ENCODE measurements at places on chromosomes 7 and 10.

DNA sequence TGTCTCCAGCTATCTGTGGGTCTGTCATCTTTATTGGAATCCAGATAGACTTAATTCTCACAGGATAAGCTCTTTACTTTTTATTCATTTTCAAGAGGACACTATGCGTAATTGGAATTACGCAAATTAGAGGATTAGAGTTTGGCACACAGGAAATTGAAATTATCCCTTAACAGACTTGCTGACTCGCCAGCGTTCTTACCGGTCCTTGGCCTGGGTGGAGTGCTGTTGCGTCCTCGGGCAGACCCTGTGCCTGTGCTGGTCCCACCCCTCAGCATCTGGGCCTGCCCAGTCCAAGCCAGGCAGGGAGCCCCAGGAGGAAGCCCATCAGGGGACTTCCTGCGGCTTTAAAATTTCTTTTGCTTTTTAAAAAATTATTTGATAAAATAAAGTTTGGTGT lies 101.8 kb downstream of the MKI67 start:
- DNase-seq: no peak

DNA sequence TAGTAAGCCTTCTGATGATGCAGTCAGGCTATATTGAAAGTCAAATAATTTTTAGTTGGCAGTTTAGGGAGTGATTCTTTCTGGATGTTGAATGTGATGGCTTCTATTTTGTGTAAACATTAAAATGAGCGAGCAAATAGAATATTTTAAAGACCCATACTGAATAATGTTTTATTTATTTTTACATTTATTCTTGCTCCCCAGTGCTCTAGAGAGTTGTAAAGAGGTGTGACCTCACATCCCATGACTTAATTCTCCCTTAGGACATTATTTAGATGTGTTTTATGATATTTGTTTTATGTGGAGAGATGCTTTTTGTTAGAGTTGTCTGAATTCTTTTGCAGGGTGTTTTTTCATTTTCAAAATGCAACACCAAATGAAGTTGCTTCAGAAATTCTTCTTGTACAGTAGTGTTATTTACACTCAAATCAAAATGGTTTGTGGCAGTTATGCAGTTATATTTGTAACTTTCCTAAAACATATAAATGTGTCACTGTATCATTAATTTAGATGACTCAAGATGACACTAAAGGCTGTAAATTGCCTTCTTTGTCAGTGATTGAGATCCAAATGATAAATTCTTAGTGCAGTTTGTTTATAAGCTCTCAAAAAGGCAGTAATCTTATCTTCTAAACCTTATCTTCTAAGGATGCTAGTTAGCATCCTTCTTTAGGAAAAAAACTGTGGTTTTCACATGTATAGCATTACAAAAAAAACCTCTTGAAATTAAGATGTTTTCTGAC lies 12.4 kb downstream of the UMAD1 start:
- no peak for DNase-seq

DNA sequence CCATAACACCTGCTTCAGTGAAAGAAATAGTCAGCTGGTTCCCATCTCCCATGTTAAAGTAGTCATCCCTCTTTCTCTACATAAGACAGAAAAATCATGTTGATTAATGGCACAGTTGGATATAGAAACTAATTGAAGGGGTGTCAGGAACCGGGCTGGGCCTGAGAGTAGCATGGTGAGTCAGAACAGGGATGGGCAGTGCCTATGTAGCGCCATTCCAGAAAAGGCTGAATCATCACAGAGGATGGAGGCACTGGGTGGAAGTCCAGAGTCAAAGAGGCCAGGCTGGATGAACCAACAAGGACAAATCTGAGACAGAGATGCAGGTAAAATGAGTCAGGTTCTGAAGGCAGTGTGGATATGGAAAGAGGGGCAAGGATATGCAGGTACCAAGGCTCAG lies 201.2 kb downstream of the LHFPL3 start:
- no peak for DNase-seq

DNA sequence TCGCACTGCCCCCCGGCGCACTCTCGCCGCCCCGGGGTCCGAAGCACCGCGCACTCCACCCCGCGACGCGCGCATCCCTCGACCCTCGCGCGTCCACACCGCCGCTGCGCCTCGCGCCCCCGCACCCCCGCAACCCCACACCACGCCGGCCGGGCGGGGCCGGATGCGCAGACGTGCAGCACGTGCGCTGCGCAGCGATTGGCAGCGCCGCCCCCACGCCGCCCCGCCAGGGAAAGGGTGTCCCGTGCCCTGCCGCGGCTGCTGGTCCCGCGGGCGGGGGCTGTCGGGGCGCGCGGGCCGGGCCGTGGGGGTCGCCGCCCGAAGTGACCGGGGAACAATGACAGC lies 53.7 kb upstream of the KDM7A start:
- DNase-seq: no peak

GRCh38 chr7:107387128-107387527 lies 82.7 kb upstream of the GPR22 start:
- no peak for DNase-seq

GRCh38 chr10:33335801-33336581 lies 1.5 kb upstream of the NRP1 start:
- DNase-seq: no peak
